ENCODE measurements at places on chromosomes 1 and 21. TPM values are rescaled to one million over a fixed set of nuclear protein-coding genes. Genes with fewer than 3 reads are reported as not detected.

Gene CFHR1
- total RNA-seq: not detected

Gene TNFRSF9
- 0.29 TPM for total RNA-seq

Gene ALG6
- 8.4 TPM for total RNA-seq

Gene NIT1
- 26.6 TPM for total RNA-seq

Gene CPLANE2
- 13.1 TPM for total RNA-seq

Gene PRR9
- 0.38 TPM for total RNA-seq

Gene CSF3R
- 3.1 TPM for total RNA-seq

Gene STPG1
- total RNA-seq: 7.7 TPM

Gene SAMSN1
- total RNA-seq: 1.5 TPM

Gene ARHGEF11
- total RNA-seq: 16.3 TPM
